ENCODE measurements at places on chromosomes 6 and 20.

GRCh38 chr20:22728146-22728745 lies 143.9 kb upstream of the FOXA2 start:
- no peak for DNase-seq

DNA sequence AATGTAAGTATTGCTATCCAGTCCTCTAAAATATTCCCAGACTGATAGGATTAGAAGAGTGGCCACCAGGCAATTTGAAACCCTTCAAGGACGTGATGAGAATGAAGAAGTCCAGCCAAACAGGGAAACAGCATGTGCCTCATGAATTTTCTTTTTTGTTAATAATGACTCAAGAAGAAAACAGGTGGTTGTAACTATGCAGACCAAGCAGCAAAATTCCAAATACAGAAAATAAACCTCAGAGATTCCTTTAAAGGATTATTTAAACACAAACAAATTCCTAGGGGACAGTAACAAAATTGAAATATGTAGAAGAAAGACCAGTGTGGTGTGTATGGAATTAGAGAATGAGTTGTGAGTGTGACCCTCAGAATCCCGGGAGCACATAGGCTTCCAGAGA lies 239.2 kb downstream of the KCNQ5 start:
- DNase-seq: no peak

- peak; percentile 45 for DNase-seq
These were observed 35.1 kb upstream of the BTN3A2 start for GRCh38 chr6:26329763-26330511.

DNA sequence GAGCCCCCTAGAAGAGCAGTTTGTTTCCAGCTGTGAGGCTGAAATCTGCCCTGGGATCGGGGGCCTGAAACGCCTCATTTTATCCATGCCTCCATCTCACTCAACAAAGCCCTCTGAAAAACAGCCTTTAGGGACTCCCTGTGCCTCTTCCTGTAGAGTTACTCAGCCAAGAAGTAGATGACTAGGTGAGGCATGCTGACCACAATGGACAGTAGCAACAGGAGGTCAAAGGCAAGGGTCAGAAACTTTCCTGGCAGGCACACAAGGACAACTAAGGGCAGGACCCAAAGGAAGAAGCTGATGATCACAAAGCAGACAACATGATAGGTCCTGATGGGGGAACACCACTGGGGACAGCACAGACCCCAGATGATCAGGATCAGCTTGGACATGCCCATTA lies 12.8 kb downstream of the MAS1L start:
- no peak for DNase-seq

GRCh38 chr6:80163754-80164187 lies 57.3 kb downstream of the BCKDHB start:
- no peak for DNase-seq

GRCh38 chr6:30615958-30616810 lies 859 bp downstream of the PPP1R10 start:
- peak; percentile 38 for DNase-seq

GRCh38 chr6:114039841-114040240 lies 68.9 kb upstream of the HDAC2 start:
- DNase-seq: no peak

DNA sequence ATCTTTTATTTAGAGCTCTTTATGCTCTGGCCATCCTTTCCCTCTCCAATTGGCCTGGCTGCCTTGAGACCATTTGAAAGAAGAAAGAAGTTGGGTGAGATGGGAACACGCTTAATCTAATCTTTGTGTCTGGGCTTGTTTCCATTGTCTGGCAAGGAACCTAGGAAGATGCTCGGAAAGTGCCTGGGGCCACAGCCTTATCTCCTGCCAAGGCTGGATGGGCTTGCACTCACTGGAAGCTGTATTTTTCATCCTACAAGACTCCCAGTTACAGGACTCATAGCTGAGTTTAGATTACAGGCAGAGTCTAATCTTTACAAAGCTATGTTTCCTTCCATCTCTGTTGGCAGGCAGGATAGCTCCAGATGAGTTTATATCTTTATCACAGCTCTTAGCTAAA lies 33.1 kb upstream of the CDYL start:
- DNase-seq: no peak
